SJSA1 (cell line): ENCODE measurements at places on chromosomes 2 and 18. TPM values are rescaled to one million over a fixed set of nuclear protein-coding genes. Genes with fewer than 3 reads are reported as not detected.

DNA sequence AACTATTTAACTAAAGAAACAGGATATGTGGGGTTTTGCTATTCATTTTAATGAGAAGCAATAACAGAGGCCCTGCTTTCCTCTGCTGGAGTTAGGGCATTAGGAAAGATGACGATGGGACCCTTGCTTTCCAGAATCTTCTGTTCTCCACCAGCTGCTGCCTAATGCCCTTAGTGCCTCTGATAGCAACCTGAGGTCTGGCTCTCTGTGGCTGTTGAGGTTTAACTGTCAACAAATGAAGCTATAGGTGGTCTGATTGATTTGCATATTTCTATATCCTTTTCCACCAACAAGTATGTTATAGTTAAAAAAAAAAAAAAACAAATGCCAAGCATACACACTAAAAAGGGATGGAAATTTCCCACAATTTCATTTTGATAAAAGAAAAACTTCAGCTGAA is 115.1 kb upstream of the NCK2 start:
- H3K27ac ChIP-seq = no peak overlapping the region
- no peaks in the 10 kb centered on the region for H3K36me3 ChIP-seq
- DNase-seq = no peak
- H3K4me3 ChIP-seq = no peak overlapping the region
- H3K4me1 ChIP-seq = no peaks in the 10 kb centered on the region
- H3K27me3 ChIP-seq = peaks cover 22% of the 10 kb centered on the region

GRCh38 chr2:95266781-95267430 is 7.3 kb upstream of the PROM2 start:
- no peak overlapping the region for H3K27ac ChIP-seq
- H3K4me1 ChIP-seq = no peaks in the 10 kb centered on the region
- no peaks in the 10 kb centered on the region for H3K27me3 ChIP-seq
- no peak overlapping the region for H3K4me3 ChIP-seq
- DNase-seq = no peak

- no peak overlapping the region for H3K27ac ChIP-seq
- DNase-seq = no peak
- H3K36me3 ChIP-seq = no peaks in the 10 kb centered on the region
- no peak overlapping the region for H3K4me3 ChIP-seq
Measured at GRCh38 chr18:28459587-28459986, 282.7 kb upstream of the CDH2 start.

GRCh38 chr2:1814061-1814460 is 69.7 kb upstream of the PXDN start:
- no peak for DNase-seq
- H3K36me3 ChIP-seq = no peaks in the 10 kb centered on the region
- H3K4me1 ChIP-seq = peaks cover 34% of the 10 kb centered on the region
- H3K4me3 ChIP-seq = no peak overlapping the region

RESP18 gene
- total RNA-seq = not detected in 2 replicates

SPEG gene
- total RNA-seq = 0.44 and 4.2 TPM in 2 replicates

NR4A2 gene
- 0.61 TPM in 1 of 2 replicates, not detected in the other for total RNA-seq

CABLES1 gene
- 3.2 and 5.1 TPM in 2 replicates for total RNA-seq

GRCh38 chr2:165631089-165631488 is 161.6 kb downstream of the CSRNP3 start:
- H3K4me3 ChIP-seq = no peak overlapping the region
- no peaks in the 10 kb centered on the region for H3K27me3 ChIP-seq
- DNase-seq = no peak
- no peaks in the 10 kb centered on the region for H3K36me3 ChIP-seq
- no peaks in the 10 kb centered on the region for H3K4me1 ChIP-seq

DNA sequence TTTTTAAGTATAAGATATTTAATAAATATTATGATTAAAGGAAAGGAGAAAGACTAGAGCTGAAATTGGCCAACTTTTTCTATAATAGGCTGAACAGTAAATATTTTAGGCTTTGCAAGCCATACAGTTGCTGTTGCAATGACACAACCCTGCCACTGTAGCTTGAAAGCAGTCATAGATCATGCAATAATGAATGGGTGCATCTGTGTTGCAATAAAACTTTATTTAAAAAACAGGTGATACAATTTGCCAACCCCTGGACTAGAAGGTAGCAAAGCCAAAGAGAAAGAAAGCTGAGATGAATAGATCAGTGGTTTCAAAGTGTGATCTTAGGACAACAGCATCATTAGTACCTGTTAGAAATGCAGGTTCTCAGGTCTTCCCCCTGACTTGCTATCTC is 219.1 kb downstream of the SETBP1 start:
- peaks cover under 1% of the 10 kb centered on the region for H3K4me1 ChIP-seq
- no peak overlapping the region for H3K27ac ChIP-seq
- DNase-seq = no peak

DNA sequence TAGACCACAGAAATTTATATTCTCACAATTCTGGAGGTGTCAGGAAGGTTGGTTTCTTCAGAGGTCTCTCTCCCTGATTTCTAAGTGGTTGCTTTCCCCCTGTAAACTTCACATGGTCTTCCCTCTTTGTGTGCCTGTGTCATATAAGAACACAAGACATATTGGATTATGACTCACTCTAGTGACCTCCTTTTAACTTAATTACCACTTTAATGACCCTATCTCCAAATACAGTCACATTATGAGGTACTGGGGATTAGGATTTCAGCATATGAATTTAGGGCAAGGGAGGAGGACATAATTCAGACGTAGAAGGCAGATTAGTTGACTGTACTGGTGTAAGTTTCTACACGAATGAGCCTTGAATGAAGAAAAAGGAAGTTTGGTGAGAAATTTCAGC is 38.2 kb upstream of the EPHA4 start:
- no peaks in the 10 kb centered on the region for H3K36me3 ChIP-seq
- no peak for DNase-seq
- H3K27me3 ChIP-seq = no peaks in the 10 kb centered on the region
- no peaks in the 10 kb centered on the region for H3K4me1 ChIP-seq
- no peak overlapping the region for H3K27ac ChIP-seq
- H3K4me3 ChIP-seq = no peak overlapping the region

DNA sequence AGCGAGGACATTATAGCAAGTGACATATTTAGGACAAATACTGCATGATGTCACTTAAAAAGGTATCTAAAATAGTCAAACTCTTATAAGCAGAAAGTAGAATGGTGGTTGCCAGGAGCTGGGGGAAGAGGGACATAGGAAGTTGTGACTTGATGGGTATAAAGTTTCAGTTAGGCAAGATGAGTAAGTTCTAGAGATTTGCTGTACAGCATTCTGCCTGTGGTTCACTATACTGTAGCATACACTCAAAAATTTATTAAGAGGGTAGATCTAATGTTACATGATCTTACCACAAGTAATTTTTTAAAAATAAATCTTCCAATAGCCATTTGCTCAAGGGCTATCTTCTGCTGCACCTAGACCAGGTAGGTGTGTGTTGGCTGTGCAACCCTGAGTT is 78.1 kb upstream of the NPAS2 start:
- DNase-seq = no peak
- peak overlapping the region; percentile 99 for H3K27ac ChIP-seq
- H3K36me3 ChIP-seq = no peaks in the 10 kb centered on the region
- no peaks in the 10 kb centered on the region for H3K27me3 ChIP-seq
- H3K4me3 ChIP-seq = no peak overlapping the region

DNA sequence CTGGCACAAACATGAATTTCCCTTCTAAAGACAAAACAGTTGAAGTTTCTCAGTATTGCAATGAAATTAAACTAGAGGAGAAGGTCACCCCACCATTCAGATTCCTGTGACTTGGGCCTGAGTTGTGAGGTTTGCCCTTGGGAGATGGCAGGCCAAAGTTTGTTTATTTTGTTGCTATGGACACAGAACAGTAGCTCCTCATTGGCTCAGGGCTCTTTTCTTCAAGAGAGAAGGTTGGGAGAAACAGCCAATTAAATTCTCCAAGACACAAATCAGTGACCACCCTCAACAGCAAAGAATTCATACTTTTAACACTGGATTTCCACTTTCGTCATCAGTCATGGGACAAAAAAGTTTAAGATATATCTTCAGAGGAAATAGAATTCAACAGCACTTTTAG is at the start of gene FLACC1:
Gene FLACC1, minus strand, starts transcription at position 125 of the 400 bp plus-strand sequence. CDS start 5,941 bp downstream, outside the sequence.
- H3K4me3 ChIP-seq = no peak within 1 kb of the TSS
- H3K27ac ChIP-seq = no peak within 1 kb of the TSS
- DNase-seq = no peak
- no peaks in the 10 kb centered on the region for H3K27me3 ChIP-seq
- peaks cover 7% of the 10 kb centered on the region; the same call in 1 of the 2 replicates for H3K4me1 ChIP-seq
- no peaks in the 10 kb centered on the region for H3K36me3 ChIP-seq

RNF144A gene
- 5.3 and 7.3 TPM in 2 replicates for total RNA-seq

DNA sequence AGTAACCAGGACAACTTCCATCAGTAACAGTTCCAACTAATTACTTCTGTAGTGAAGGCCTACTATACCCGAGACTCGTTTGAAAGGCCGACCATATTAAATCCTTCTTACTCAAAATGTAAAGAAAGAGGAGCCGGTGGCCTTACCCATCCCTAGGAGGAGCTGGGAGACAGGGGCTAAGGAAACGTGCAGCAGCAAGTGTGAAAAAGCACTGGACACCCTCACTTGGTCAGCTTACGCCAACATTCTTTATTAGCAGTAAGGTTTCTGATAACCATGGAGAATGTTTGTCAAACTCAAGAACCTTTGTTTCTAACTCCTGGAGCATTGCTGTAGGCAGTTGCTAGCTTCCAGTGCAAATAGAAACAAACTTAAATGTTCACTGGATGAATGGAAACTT is 26.7 kb upstream of the VWA3B start:
- H3K4me1 ChIP-seq = no peaks in the 10 kb centered on the region
- no peak overlapping the region for H3K27ac ChIP-seq
- no peak for DNase-seq
- no peaks in the 10 kb centered on the region for H3K27me3 ChIP-seq
- H3K36me3 ChIP-seq = no peaks in the 10 kb centered on the region

- no peaks in the 10 kb centered on the region for H3K36me3 ChIP-seq
- no peak overlapping the region for H3K27ac ChIP-seq
- no peak for DNase-seq
- no peak overlapping the region for H3K4me3 ChIP-seq
Measured at GRCh38 chr2:61658841-61659780, 121.0 kb upstream of the XPO1 start.

DNA sequence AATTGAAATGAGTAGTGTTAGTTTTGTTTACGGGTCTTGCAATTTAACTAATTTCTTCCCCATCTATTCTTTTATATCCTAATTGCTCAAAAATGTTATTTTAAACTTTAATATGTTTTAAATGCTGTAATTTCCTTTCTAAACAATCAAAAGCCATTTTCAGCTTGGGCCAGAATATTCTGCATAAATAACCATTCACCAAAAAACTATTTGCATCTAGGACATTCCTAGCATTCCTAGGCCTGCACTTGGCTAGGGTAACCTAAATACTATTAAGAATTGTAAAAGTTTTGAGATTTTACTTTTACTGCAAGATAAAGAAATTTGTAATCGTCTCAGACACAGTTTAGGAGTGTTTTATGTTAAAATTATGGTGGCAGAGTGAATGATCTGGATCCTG is 7.8 kb upstream of the ETAA1 start:
- H3K4me1 ChIP-seq = peaks cover 46% of the 10 kb centered on the region
- H3K27me3 ChIP-seq = no peaks in the 10 kb centered on the region
- H3K27ac ChIP-seq = peak overlapping the region; percentile 90

DNA sequence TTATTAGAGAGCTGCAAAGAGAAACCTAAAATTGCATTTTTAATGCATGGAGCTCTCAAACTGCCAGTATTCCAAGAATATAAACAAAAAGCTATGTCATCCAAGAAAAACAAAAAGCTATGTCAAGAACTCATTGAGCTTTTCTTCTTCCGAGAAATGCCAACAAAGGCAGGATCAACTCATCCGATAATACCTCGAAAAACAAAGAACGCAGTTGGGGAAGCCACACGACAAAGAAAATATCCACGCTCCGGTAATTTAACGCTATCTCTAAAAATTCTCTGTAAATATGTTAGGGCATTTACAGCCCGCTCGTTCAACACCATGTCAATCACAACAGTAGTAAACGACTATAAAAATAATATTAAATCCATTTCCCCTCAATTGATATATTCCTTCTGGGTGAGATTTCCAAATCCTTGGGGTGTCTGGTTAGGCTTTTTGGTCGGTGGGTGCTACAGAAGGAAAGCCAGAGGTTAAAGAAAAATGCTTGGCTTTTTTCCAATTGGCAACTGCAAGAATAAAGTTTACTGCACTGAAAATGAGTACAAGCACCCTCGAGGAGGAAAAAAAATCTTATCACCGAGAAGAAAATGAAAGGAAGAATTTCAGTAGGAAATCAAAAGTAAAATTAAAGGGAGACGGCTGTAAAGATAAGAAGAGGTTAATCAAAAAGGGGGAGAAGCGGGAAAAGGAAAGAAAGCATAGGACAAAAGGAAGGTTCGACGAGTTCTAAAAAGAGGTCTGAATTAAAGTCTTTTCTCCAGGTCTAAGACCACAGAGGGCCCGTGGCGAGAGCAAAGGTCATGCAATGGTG is 856 bp downstream of the TIA1 start:
- H3K27ac ChIP-seq = peak overlapping the region; percentile 89
- no peaks in the 10 kb centered on the region for H3K27me3 ChIP-seq
- H3K36me3 ChIP-seq = peaks cover 13% of the 10 kb centered on the region
- H3K4me1 ChIP-seq = 0 out of 2 replicates have a peak, but pooled peaks cover 6% of the 10 kb centered on the region
- DNase-seq = peak; percentile 43

DNA sequence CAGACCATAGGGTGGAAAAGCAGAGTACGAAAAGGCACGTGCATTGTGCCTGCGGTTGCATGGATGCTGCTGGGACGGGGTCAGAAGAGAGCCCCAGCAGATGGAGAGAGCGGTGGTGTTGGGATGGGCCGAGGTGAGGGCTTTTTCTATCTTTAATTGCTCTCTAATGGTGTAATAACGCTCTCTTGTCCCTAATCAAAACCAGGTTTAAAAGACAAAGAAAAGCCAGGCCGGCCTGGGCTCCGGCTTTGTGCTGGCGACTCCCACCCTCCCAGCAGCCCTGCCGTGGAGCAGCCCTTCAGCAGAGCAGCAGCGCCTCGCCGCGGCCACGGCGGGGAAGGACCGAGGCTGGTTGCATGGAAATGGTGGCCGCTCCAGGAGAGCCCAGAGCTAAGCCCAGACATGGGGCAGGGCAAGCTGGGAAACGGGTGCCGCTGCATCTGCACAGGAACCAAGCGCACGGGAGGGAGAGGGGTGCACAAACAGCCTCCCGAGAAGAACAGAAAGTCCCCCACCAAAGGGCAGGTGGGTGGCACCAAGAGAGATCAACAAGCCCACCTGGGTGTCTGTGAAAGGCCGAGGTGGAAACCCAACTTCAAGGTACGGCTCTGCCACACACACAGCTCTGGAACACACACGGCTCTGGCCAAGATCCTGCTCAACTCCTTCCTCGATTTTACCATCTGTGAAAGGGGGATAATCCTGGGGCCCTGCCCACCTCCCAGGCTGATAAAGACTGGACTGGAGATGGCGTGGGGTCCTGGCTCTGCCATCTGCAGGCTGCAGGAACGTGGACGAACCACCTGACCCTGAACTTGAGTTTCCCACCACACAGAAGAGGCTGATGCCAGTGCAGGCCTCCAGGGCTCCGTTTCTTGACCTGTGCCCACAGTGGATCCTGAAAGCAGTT is 15.0 kb downstream of the HS1BP3 start:
- H3K27ac ChIP-seq = no peak overlapping the region
- peaks cover 25% of the 10 kb centered on the region for H3K4me1 ChIP-seq
- H3K27me3 ChIP-seq = no peaks in the 10 kb centered on the region
- peak; percentile 83 for DNase-seq
- peaks cover 13% of the 10 kb centered on the region; the same call in 1 of the 2 replicates for H3K36me3 ChIP-seq
- H3K4me3 ChIP-seq = no peak overlapping the region

C18orf54 gene
- 5.3 and 10.2 TPM in 2 replicates for total RNA-seq

ADRA2B gene
- total RNA-seq = not detected in 2 replicates

GRCh38 chr2:20216130-20217025 is 8.6 kb downstream of the SDC1 start:
- H3K4me1 ChIP-seq = peaks cover 15% of the 10 kb centered on the region
- no peak overlapping the region for H3K4me3 ChIP-seq
- H3K36me3 ChIP-seq = peaks cover 27% of the 10 kb centered on the region
- no peak overlapping the region for H3K27ac ChIP-seq
- H3K27me3 ChIP-seq = no peaks in the 10 kb centered on the region

RNF152 gene
- total RNA-seq = 15.0 and 18.0 TPM in 2 replicates

- peaks cover 4% of the 10 kb centered on the region; the same call in 1 of the 2 replicates for H3K4me1 ChIP-seq
- no peak overlapping the region for H3K27ac ChIP-seq
- no peak overlapping the region for H3K4me3 ChIP-seq
- peaks cover 12% of the 10 kb centered on the region for H3K36me3 ChIP-seq
Measured at GRCh38 chr2:173240083-173240482, 114.6 kb upstream of the CDCA7 start.
